Sigmoid colon (tissue), 7 donors: ENCODE measurements at places on chromosomes 12 and 14.

GRCh38 chr14:65536781-65537423, 124.4 kb downstream of the FUT8 start:
- H3K4me3 ChIP-seq, result no peak overlapping the region
- DNase-seq, result no peak
- H3K4me1 ChIP-seq, result no peaks in the 10 kb centered on the region
- no peak overlapping the region for H3K27ac ChIP-seq
- H3K27me3 ChIP-seq, result no peaks in the 10 kb centered on the region

- H3K36me3 ChIP-seq, result no peaks in the 10 kb centered on the region
- no peak overlapping the region for H3K27ac ChIP-seq
- peaks cover 4% of the 10 kb centered on the region for H3K4me1 ChIP-seq
- no peak for DNase-seq
- no peaks in the 10 kb centered on the region for H3K27me3 ChIP-seq
Measured at GRCh38 chr12:58361056-58361455, 419.7 kb downstream of the ATP23 start.

DNA sequence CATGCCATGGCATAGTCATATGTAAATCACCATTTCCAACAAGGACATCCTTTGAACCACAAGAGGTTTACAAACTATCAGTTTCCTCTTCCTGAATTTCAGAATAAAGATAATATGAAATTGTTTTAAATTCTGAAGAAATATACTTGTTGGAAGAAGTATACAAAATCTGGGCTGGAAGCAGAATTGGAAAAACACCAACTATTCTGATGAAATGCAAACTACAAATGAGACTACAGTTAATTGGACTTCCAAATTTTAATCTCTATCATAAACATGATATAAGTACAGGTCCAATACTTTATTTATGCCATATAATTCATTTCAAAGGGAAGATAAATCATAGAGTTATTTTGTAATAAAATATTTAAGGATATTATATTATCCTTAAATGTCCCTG, 80.1 kb downstream of the NOVA1 start:
- no peak for DNase-seq
- H3K27ac ChIP-seq, result no peak overlapping the region
- H3K4me1 ChIP-seq, result peaks cover 18% of the 10 kb centered on the region
- H3K36me3 ChIP-seq, result no peaks in the 10 kb centered on the region
- no peaks in the 10 kb centered on the region for H3K27me3 ChIP-seq

DNA sequence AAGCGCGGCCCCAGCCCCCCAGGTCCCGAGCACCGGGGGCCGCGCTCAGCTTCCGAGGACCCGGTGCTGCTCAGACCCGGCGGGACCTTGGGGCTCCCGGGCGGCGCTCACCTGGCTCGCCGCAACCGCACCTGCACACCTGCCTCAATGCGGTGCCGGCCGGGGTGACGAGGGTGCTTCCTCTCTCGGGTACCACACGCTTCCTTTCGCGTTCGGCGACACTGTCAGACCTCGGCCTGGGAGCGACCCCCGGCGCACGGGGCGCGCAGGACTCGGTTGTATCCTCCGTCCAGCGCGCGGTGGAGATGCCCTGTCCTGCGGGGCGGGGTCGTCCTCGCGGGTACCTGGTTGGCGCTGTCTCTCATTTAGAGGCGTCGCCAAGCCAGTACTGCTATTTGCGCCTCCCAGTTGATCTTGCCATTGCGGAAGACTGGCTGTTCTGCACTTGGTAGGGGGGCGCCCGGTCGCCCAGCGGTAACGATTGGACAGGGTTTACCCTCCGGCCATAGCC, 718 bp downstream of the PACS2 start:
- H3K4me1 ChIP-seq, result peaks cover 45% of the 10 kb centered on the region
- DNase-seq, result no peak
- no peaks in the 10 kb centered on the region for H3K36me3 ChIP-seq
- peak overlapping the region; percentile 77 for H3K27ac ChIP-seq

DNA sequence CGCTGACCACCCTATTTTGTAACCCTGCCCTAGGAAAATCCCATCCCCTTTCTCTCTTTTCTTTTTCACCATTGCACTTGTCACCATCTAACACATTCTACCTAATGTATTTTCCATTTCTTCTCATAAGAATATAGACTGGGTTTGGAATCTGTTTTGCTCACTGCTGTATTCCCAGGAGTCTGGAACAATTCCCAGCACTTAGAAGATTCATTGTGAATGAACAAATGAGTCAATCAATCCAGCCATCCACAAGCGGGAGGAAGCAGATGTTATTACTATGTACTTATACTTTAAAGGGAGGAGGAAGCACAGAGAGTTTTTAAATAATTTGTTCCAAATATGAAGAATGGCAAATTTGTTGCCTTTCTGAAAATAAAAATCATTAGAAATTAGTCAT, 142.1 kb downstream of the KIF21A start:
- no peaks in the 10 kb centered on the region for H3K4me1 ChIP-seq
- no peak overlapping the region for H3K27ac ChIP-seq
- H3K27me3 ChIP-seq, result no peaks in the 10 kb centered on the region
- H3K4me3 ChIP-seq, result no peak overlapping the region
- no peak for DNase-seq

DNA sequence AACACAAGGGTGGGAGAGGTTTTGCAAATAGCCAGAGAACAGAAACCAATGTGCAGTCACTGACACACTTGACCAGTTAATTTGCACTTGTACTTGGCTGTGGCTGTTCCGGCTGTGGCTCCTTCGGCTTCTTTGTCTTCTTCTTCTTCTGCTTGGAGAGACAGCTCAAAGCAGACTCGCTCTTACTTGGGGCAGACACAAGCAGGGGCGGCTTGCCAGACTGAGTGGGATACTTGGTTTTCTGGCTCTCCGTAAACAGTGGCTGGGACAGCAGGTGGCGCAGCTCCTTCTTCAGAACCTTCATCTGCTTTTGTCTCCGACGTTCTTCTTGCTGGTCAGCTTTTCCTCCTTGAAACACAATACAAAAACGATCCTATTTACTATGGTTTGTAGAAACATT, 25.0 kb downstream of the OTUB2 start:
- no peaks in the 10 kb centered on the region for H3K4me1 ChIP-seq
- H3K36me3 ChIP-seq, result peaks cover 76% of the 10 kb centered on the region
- peak; percentile 81 for DNase-seq
- H3K4me3 ChIP-seq, result no peak overlapping the region

DNA sequence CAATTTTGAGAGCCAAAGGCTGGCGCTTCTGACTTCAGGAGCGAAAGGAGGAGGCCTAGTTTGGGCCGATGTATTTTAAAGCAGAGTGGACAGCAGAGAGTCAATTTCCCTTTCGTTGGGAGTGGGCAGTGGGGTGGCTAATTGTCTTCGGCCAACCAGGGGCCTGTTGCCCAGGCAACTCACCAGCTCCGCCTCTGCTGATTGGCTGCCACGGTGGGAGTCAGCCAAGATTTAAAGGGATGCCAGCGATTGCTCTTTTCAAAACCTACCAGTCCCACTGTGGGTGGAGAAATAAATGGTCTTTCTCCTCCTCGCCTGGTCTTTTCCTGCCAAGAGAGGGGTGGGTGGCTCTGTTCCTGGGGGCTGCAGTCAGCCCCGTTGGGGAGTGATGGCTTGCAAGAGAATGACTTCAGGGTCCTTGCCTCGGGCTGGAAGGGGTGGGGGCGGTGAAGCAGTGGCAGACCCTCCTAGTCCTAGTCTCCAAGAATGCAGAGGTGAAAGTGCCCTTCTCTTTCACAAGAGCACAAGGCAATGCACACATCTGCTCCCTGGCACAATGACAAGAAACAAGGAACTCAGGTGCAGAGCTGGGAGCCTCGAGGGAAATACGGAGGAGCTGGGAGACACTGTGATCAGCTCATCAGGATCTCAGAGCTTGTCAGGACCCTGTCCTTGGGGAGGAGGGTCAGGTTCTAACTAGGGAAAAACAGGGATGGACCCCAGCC, 37.7 kb downstream of the RASAL1 start:
- peaks cover 6% of the 10 kb centered on the region for H3K27me3 ChIP-seq
- H3K27ac ChIP-seq, result no peak overlapping the region
- no peak overlapping the region for H3K4me3 ChIP-seq
- H3K36me3 ChIP-seq, result no peaks in the 10 kb centered on the region
- no peak for DNase-seq

GRCh38 chr14:103684871-103685270, 30.4 kb downstream of the XRCC3 start:
- peaks cover 14% of the 10 kb centered on the region for H3K4me1 ChIP-seq
- DNase-seq, result no peak
- no peaks in the 10 kb centered on the region for H3K27me3 ChIP-seq

GRCh38 chr12:18683327-18684013, 54.3 kb downstream of the PLCZ1 start:
- no peak overlapping the region for H3K4me3 ChIP-seq
- H3K4me1 ChIP-seq, result no peaks in the 10 kb centered on the region
- H3K27ac ChIP-seq, result no peak overlapping the region
- no peak for DNase-seq
- no peaks in the 10 kb centered on the region for H3K36me3 ChIP-seq

- no peak overlapping the region for H3K27ac ChIP-seq
- H3K4me3 ChIP-seq, result no peak overlapping the region
- peaks cover 43% of the 10 kb centered on the region for H3K27me3 ChIP-seq
- H3K36me3 ChIP-seq, result no peaks in the 10 kb centered on the region
- DNase-seq, result no peak
Measured at GRCh38 chr12:132354211-132354981, 25.0 kb upstream of the GALNT9 start.

GRCh38 chr12:79597910-79598309, 92.9 kb downstream of the PAWR start:
- no peaks in the 10 kb centered on the region for H3K27me3 ChIP-seq
- H3K4me3 ChIP-seq, result no peak overlapping the region
- H3K4me1 ChIP-seq, result no peaks in the 10 kb centered on the region
- no peak overlapping the region for H3K27ac ChIP-seq

DNA sequence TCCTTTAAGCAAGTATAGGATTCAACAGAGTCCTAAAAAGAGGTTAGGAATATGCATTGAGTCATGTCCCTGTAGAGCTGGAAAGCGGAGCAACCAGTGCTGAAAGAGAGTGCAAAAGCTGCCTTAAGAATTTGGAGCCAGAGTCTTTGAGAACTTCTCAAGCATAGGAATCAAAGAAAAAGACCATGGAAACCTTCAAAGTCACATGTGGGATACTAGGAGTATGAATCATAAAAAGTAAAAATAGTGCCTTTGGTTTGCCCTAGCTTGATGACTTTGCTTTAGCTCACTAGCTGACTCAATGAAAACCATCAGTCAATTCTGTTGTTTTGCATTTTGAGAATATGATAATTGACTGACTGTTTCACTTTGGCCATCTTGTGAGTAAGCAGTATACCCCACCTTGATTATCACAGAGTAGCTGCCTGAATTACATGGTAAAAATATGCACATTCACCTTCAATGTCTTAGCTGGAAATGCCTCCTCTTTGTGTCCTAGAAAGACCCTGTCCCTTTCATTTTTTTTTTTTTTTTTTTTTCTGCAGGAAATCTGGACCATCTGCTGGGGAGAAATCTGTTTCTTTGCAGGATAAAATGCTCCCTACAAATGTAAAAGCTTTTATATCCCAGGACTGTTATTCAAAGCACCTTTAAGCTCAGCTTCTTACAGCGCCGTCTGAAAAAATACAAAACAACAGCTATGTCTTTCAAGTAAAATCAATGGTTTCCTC, 248.6 kb upstream of the KRR1 start:
- no peak for DNase-seq
- no peaks in the 10 kb centered on the region for H3K4me1 ChIP-seq
- H3K4me3 ChIP-seq, result no peak overlapping the region
- no peaks in the 10 kb centered on the region for H3K27me3 ChIP-seq

GRCh38 chr14:53621433-53621832, 335.2 kb downstream of the BMP4 start:
- H3K4me3 ChIP-seq, result no peak overlapping the region
- H3K27me3 ChIP-seq, result no peaks in the 10 kb centered on the region
- no peaks in the 10 kb centered on the region for H3K36me3 ChIP-seq

GRCh38 chr14:92511453-92512238, 1.9 kb upstream of the RIN3 start:
- H3K4me3 ChIP-seq, result no peak overlapping the region
- peaks cover 38% of the 10 kb centered on the region for H3K4me1 ChIP-seq
- no peaks in the 10 kb centered on the region for H3K36me3 ChIP-seq
- peak; percentile 65 for DNase-seq
- H3K27me3 ChIP-seq, result no peaks in the 10 kb centered on the region
- H3K27ac ChIP-seq, result peak overlapping the region; percentile 99

DNA sequence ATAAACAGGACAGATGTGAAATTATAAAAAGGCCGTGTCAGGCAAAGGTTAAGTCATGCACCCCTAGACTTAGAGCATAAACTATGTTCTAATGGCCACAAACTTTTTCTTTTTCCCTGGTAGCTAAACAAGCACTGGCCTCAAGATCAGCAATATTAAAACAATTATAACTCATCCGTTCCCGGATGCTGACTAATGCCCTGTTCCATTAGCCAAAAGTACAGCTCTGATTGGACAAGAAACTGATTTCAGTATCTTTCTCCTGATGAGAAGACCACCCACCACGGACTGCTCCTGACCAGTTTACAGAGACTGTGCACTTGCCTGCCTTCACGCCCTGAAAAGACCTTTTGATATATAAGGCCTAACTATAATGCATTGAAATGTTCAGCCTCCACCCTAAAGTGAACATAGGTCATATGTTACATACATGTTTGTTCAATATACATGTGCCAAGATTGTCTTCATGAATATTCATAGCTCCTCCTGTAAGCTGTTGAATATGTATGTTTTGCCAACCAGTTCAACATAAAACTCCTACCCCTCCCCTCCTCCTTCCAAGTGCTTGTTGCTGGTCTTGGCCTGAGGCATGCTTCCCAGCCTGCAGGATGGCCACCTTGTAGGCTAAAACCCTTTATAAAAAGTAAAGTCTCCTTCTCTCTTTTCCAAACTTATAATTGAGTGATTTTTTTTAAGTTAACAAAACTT, 162.0 kb downstream of the IPO8 start:
- DNase-seq, result no peak
- no peak overlapping the region for H3K4me3 ChIP-seq
- no peaks in the 10 kb centered on the region for H3K27me3 ChIP-seq
- no peak overlapping the region for H3K27ac ChIP-seq

GRCh38 chr12:5592310-5592709, 160.4 kb downstream of the NTF3 start:
- H3K4me3 ChIP-seq, result no peak overlapping the region
- no peak for DNase-seq
- H3K36me3 ChIP-seq, result no peaks in the 10 kb centered on the region

GRCh38 chr12:75783093-75783877, 248.3 kb downstream of the PHLDA1 start:
- DNase-seq, result no peak
- no peak overlapping the region for H3K4me3 ChIP-seq
- H3K4me1 ChIP-seq, result no peaks in the 10 kb centered on the region
- H3K27ac ChIP-seq, result no peak overlapping the region
